Right renal pelvis (tissue), 4 donors: ENCODE measurements at places on chromosomes 1 and 21.

GRCh38 chr1:23099171-23099536, 69.5 kb downstream of the LUZP1 start:
- no peak for DNase-seq

DNA sequence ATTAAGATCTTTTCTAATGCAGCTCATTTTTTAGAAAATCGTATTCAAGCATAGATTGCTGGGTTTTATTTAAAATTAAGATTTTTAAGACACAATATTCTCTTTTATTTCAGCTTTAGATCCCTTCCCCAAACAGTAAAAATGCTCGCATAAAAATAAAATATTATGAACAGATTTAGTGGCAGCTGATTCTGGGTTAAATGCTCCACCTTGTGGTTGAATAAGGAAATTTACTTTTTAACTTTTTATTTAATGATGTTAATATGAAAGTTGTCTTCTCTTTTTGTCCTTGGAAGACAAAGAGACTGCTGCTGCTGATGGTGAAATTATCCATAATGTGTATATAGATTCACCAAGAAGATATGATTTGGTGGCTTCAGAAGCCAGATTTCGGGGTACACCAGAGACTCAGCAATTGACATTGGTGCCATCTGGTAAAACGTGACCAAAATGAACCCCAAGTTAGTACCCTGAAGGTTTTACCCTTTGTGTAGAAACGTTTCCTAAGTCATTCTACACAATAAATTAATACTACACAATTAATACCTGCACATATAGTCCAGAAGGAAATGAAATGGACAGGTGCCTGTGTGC, 128.0 kb downstream of the ADAMTS1 start:
- DNase-seq: no peak

GRCh38 chr21:44800103-44800502, 1.5 kb downstream of the UBE2G2 start:
- DNase-seq: no peak

GRCh38 chr1:151705753-151706463, 10.7 kb downstream of the CELF3 start:
- DNase-seq: no peak

- no peak for DNase-seq
These were observed 198.4 kb downstream of the USP25 start for GRCh38 chr21:15928196-15928595.

DNA sequence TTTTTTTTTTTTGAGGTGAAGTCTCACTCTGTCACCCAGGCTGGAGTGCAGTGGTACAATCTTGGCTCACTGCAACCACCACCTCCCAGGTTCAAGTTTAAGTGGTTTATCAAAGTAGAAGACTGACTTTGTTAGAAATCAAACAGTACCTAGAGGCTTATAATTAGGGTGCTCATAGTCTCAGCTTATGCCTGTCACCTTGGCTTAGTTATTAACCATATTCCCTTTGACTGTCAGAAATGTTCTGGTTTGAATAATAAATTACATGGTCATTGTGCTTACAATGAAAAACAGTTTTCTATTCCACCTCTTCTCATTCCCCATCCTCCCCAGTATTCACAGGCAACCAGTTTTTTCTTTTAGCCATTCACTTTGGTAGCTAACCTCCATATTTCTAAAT, 54.8 kb downstream of the CTTNBP2NL start:
- no peak for DNase-seq

- no peak for DNase-seq
These were observed 41.6 kb upstream of the GUCA2A start for GRCh38 chr1:42206164-42206563.

DNA sequence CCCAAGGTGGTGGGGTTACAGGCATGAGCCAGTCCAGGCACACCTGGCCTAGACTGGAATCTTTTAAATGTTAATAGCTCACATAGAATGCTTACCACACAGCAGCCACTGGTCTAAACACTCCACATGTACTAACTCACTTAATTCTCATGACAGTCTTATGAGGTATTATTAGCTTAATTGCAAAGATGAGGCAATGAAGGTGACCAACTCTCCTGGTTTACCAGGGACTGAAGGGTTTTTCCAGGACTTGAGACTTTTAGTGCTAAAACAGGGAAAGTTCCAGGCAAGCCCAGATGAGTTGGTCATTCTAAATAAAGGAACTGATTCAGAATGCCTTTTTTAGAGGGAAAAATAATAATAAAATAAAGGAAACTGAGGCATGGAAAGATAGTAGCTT, 7.0 kb upstream of the STMN1 start:
- DNase-seq: no peak
